ENCODE measurements at places on chromosomes 6 and 20. TPM values are rescaled to one million over a fixed set of nuclear protein-coding genes. Genes with fewer than 3 reads are reported as not detected.

AFDN gene
- total RNA-seq = 20.2 TPM

MYLK2 gene
- 0.43 TPM for total RNA-seq

LRRC73 gene
- 0.56 TPM for total RNA-seq

INSM1 gene
- total RNA-seq = not detected

ZSCAN31 gene
- total RNA-seq = 1.2 TPM

UBE2V1 gene
- 121 TPM for total RNA-seq

FAM217A gene
- not detected for total RNA-seq

CEP43 gene
- total RNA-seq = 7.2 TPM

Measured in A549 treated with dexamethasone at 1 μM for 4 hours (cell line).